Astrocyte (in vitro differentiated cells and primary cell): ENCODE measurements at places on chromosomes 3 and 15. TPM values are rescaled to one million over a fixed set of nuclear protein-coding genes. Genes with fewer than 3 reads are reported as not detected.
A peak's percentile ranks its signal among the peaks of the same experiment; 100 is the strongest.

- DNase-seq = peak; percentile 74
These were observed 47.6 kb upstream of the CD200R1L start for GRCh38 chr3:112894258-112894657.

- no peak for DNase-seq
These were observed 1033.8 kb downstream of the DIPK2A start for GRCh38 chr3:145005427-145005826.

DNA sequence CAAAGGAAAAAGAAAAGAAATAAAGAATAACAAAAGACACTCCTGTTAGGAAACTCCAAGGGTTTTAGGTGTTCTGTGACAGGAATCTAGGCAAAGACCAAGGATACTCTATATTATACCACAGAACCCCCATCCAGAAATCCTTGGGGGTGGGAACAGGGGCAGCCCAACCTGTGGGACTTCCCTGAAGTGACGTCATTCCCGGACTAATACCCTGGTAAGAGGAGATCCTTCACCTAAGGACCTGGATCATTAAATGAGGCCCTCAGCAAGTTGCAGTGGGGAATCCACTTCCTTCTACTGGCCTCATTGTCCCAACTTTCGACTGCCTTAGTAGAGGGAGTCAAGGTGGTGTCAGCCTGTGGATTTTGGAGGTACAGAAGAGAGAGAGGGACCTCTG is 41.1 kb upstream of the ZNF148 start:
- DNase-seq = no peak

GRCh38 chr3:88641033-88641604 is 466.3 kb upstream of the EPHA3 start:
- no peak for DNase-seq

- DNase-seq = no peak
These were observed 23.9 kb upstream of the PPP4R2 start for GRCh38 chr3:72972706-72973030.

GRCh38 chr3:77648664-77649063 is 608.8 kb downstream of the ROBO2 start:
- no peak for DNase-seq

DNA sequence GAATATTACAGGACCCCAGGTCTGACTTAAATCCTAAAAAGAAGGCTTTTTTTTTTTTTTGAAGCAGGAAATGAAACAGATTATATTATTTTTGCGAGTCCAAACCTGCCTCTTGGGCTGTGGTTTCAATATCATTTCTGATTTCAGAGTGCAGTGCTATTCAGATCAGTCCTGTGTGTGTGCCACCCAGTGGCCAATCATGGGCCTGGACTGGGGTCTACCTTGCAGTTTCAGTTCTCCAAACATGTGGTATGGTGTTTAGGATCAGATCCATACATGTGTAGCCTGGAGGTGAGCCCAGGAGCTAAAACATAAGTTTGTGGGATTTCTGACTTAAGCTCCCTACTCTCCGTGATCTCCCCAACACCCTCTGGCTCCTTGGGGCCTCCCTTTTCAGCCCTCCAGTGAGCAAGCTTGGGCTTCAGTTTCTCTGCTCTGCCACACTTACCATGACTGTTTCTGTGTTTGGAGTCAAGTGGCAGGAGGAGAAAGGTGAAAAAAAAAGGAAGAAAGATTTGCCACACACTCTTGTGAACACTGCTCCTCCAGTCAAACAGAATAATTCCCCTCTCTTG is 12.1 kb upstream of the THSD4 start:
- DNase-seq = no peak

DNA sequence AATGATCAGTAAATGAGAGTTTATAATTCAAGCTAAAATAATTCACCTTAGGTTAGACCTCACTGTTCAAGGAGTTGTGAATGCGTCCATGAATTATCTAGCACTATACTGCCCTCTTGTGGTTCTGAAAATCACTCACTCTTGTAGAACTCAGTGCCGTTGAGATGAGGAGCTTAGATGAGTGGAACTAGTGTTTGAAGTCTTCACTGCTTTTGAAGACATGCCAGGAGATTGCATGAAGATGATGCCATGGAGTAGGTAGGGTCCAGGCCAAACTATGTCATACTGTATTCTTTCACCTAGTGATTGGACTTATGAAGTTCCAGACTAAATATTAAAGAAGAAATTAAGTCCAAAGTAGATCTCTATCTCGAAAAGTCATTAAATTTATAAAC is 28.8 kb downstream of the LYSMD4 start:
- peak; percentile 70 for DNase-seq

GRCh38 chr15:99345832-99346462 is 94.7 kb downstream of the LRRC28 start:
- no peak for DNase-seq

GRCh38 chr3:144957398-144958101 is 985.9 kb downstream of the DIPK2A start:
- no peak for DNase-seq

DNA sequence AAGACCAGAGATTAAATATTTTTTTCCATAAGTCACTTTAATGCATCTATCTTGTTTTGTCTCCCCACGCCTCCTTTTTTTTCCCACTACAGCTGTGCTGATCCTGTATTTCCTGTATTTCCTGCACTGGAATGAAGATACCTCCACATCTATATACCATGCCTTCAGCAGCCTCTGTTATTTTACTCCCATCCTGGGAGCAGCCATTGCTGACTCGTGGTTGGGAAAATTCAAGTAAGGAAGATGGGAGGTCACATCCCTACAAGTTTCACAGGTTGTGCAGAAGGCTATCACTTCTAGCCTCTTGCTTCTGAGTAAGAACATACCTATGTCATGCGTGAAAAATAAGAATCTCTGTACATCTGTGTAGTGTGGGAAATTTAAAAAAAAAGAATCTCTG is 3.1 kb downstream of the SLC15A2 start:
- DNase-seq = no peak

DNA sequence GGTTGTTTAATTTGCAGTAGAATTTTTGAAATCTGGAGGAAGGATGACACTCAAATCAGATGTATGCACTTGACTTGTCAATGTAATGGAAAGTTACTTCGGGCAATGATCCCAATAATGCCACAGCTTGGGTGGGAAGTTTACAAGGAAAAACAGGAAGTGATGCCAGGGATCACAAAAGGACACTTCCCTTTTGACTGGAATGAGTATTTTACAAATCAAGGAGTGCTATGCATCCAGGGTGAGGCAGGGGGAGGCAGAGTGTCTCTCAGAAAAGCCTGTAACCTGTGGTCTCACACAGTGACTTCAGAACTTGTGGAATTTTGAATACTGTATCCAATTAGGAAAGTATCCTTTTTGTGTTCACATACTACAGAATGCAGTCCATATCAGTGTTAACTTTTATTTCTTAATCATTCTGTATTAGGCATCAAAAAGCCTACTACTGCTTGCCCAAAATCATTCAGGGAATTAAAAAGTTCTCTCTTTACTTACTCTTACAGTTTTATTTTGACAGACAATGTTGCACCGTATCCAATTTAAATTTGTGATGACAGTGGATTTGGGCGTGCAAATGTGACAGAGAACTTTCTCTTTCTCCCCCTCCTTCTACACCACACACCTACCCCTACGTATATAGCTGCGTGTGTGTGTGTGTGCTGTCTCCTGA is 445.1 kb downstream of the MECOM start:
- peak; percentile 63 for DNase-seq

DNA sequence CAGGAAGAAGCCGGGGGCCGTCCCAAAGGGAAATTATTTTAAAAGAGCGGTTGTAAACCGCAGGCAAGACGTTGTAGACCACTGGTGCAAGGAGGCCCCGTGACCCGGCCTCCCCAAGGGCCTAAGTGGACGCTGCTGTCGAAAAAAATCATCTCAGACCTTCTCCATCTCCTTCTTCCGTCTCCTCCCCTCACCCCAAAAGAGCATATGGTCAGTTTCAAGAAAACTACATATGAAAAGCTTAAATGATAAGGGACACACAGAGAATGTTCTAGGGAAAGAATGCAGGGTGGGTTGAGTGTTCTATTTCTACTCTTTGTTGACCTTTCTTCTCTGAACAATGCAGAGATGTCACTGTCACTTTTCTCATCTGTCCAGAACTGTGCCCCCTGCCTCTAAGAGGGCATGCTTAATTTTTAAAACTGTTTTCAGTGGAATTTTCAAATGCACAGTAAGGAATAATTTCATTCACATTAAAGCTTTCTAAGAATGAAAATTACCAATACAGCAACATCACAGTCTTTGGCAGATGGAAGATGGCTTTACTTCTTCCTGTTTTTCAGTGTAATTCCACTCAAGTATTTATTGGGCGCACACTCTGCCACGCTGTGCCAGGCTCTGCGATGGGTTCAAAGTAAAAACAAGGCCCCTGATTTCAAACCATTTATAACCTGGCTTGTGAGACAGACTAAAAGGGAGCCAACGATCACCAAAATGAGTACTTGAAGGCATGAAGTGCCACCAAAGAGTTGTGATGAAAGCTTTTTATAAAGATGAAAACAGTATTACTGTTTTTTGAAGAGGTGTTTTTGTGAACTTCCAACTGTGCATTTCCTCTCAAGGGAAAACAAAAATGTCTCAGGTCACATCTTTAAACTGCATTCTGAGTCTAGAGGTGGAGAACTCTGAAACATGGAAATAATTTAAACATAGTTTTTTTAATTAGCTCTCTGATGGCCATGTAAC is 891 bp upstream of the TOP2B start:
- peak; percentile 42 for DNase-seq

GRCh38 chr3:50211930-50212329 is 6.9 kb downstream of the SLC38A3 start:
- peak; percentile 8 for DNase-seq

GRCh38 chr3:106167728-106168127 is 298.9 kb upstream of the CBLB start:
- DNase-seq = no peak

GRCh38 chr3:118943597-118943996 is 91.0 kb downstream of the IGSF11 start:
- DNase-seq = no peak

GRCh38 chr3:21613372-21614070 is 137.5 kb downstream of the ZNF385D start:
- no peak for DNase-seq

DNA sequence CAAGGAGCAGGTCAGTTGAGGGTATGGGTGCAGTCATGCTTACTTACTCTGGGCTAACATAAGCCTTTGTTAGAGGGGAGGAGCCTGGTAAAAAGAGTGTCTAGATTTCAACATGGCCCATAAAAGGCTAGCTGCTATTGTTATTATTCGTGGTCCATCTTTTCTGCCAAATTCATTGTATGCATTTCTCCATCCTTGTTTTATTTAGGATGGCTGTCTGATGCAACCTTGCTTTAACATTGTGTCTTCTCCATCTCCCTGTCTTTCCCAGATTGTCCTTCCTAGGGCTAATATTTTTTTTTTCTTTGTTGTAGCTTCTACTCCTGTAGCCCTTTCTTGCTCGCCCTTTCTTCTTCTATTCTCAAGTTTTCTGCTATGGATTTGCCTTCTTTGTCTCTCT is 12.6 kb downstream of the RBMS3 start:
- DNase-seq = no peak

- DNase-seq = no peak
These were observed 5.7 kb downstream of the NT5DC2 start for GRCh38 chr3:52527732-52528585.

GRCh38 chr3:175590745-175591144 is 731.6 kb downstream of the NAALADL2 start:
- no peak for DNase-seq

DNA sequence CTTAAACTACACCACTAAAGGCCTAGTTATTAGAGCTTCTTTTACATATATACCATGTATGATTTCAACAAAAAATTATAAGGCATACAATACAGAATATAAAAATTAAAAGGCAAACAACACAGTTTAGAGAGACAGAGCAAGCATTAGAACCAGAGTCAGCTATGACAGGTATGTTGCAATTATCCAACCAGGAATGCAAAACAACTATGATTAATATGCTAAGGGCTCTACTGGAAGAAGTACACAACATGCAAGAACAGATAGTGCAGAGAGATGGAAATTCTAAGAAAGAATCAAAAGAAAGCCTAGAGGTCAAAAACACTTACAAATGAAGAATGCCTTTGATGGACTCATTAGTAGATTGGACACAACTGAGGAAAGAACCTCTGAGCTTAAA is 39.6 kb downstream of the CCDC54 start:
- DNase-seq = peak; percentile 25

GRCh38 chr3:144105542-144105941 is 133.9 kb downstream of the DIPK2A start:
- DNase-seq = no peak

DNA sequence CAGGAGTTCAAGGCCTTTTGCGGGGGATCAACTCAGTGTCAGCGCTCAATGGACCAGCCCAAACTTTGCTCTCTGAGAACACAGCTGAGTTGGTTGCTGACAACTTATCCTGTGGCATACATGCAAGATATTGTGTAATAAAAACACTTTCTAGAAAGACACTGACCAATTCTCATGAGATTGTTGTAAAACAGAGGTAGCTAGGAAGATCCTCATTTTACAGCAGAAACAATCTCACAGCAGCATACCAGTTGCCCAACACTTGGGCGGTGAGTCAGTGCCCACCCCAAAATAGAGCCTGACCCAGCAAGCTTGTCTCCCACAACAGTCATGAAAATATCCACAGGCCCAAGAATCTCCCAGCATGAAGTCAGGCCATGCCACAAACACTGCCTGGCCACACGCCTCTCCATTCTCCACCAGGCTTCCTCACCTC is 18.2 kb downstream of the KLHL6 start:
- DNase-seq = peak; percentile 70

- DNase-seq = no peak
These were observed 78.8 kb downstream of the ADAMTSL3 start for GRCh38 chr15:83732770-83733169.

- peak; percentile 20 for DNase-seq
These were observed 324.7 kb upstream of the SLCO3A1 start for GRCh38 chr15:91528801-91529200.

GRCh38 chr3:41987627-41988026 is 25.7 kb upstream of the ULK4 start:
- DNase-seq = no peak

- no peak for DNase-seq
These were observed 228.9 kb upstream of the MRPL3 start for GRCh38 chr3:131731709-131732108.

DNA sequence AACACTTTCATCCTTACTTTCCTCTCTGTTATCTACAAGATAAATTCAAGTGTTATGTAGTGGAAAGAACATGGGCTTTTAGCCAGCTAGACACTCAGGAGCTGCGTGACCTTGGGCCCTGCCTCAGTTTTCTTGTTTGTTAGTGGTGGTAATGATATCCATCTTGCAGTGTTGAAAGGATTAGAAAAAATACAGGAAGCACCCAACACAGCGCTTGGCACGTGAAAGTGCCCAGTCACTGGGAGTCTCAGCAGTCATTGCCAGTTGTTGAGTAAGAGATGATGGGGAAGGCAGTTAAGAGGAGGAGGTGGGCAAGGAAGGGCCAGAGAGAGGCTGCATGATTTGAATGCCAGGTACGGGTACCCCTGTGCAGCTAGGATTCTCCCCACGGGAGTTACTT is 5.3 kb downstream of the PDIA5 start:
- no peak for DNase-seq

The CELSR3 gene
- total RNA-seq = 8.6 and 10.2 TPM in 2 replicates

The ST3GAL6 gene
- 4.4 and 4.8 TPM in 2 replicates for total RNA-seq

The LDHAL6B gene
- total RNA-seq = not detected in 2 replicates

The GALNT15 gene
- total RNA-seq = 0.95 and 3.0 TPM in 2 replicates

The CCDC51 gene
- 16.4 and 16.5 TPM in 2 replicates for total RNA-seq

The CCRL2 gene
- total RNA-seq = 0.17 TPM in 1 of 2 replicates, not detected in the other

The PAK2 gene
- total RNA-seq = 112 and 124 TPM in 2 replicates

The TM4SF1 gene
- total RNA-seq = 28.9 and 31.3 TPM in 2 replicates

The CCR8 gene
- not detected in 2 replicates for total RNA-seq

The GOLGA8G gene
- 0.31 TPM in 1 of 2 replicates, not detected in the other for total RNA-seq

The RAB8B gene
- 45.7 and 49.3 TPM in 2 replicates for total RNA-seq

The KATNBL1 gene
- 45.7 and 54.6 TPM in 2 replicates for total RNA-seq

The ALCAM gene
- total RNA-seq = 137 and 154 TPM in 2 replicates

The MUC20 gene
- total RNA-seq = 0.41 TPM in 1 of 2 replicates, not detected in the other

The ZBTB20 gene
- total RNA-seq = 19.7 and 21.4 TPM in 2 replicates

The CCDC54 gene
- total RNA-seq = not detected in 2 replicates

The SMCO1 gene
- total RNA-seq = not detected in 2 replicates

The NRROS gene
- not detected in 2 replicates for total RNA-seq
